ENCODE measurements at places on chromosomes 7 and 10.

GRCh38 chr10:44395396-44395795 lies 10.5 kb upstream of the CXCL12 start:
- DNase-seq: no peak

DNA sequence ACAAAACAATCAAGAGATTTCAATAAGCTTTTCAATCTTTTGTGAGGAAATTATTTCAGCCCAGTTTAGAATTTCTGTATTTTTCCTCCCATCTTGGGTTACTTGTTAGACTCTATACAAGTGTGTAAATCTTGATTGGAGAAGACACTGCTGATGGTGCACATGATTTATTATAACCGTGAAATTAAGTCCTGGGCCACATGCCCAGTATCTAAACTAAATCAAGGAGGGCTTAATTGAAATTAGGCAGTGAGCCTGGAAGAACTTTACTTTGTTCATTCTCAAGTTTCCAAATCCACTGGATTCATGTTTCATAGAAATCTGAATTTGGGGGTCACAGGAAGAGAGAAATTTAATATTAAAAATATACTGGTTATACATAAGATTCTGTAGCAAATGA lies 44.5 kb downstream of the CSTF2T start:
- DNase-seq: no peak

- DNase-seq: no peak
Measured at GRCh38 chr10:28593811-28594210, 60.9 kb downstream of the WAC start.

DNA sequence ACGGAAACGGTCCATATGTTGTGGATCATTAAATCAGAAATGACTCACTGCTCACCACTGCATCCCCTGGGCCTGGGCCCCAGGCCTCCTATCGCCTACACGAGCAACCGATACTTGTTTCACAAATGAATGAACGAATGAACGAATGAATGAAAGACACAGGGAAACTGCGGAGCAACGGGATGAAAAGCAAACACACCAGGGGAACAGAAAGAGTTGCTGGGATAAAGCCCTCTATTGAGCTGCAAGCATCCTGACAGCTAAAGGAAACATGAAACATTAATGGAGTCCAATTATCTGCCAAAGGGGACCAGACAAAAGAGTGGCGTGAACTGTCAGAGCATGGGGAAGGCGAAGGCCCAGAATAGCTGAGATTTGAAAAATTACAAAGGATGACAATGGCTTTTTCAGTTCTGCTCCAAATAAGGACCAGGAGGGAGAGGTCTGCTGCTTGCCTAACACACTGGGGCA lies 92.1 kb downstream of the GRB10 start:
- DNase-seq: no peak

- no peak for DNase-seq
Measured at GRCh38 chr10:103701380-103702222, 153.8 kb downstream of the SH3PXD2A start.

DNA sequence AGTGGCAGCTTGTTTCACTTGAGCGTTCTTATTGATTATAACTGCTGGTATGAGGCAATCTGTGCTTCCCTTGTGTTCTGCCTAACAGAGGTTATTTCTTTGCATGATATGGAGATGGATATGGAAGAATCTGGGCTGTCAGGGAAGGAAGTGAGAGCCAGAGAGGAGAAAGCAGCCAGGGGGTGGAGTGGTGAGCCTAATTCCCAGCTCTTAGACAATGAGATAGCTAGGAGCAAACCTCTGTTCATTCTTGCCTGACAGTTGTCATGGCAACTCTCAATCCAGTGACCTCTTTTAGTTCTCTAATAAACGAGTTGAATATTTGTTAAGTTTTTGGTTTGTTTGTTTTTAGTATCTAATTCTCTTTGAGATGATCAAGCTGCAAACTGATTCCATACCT lies 214.3 kb downstream of the NRG3 start:
- no peak for DNase-seq

DNA sequence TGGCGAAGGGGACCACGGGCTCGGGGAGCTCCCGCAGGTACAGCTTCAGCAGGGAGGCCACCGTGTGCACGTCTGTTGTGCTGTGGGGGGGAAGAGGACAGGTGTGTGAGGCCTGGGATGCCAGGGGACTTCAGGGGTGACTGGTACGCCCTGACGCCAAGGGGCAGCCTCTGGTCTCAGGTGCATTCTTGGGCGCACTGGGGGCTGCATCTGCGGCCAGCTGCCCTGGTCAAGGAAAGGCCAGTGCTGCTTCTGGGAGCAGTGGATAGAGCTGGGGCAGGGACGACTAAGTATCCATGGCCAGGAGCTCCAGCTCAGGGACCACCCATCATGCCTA lies 148.5 kb downstream of the MAPK8 start:
- no peak for DNase-seq

GRCh38 chr7:53656881-53657280 lies 621.4 kb downstream of the POM121L12 start:
- DNase-seq: no peak

GRCh38 chr10:114313139-114313538 lies 74.1 kb downstream of the VWA2 start:
- DNase-seq: no peak

DNA sequence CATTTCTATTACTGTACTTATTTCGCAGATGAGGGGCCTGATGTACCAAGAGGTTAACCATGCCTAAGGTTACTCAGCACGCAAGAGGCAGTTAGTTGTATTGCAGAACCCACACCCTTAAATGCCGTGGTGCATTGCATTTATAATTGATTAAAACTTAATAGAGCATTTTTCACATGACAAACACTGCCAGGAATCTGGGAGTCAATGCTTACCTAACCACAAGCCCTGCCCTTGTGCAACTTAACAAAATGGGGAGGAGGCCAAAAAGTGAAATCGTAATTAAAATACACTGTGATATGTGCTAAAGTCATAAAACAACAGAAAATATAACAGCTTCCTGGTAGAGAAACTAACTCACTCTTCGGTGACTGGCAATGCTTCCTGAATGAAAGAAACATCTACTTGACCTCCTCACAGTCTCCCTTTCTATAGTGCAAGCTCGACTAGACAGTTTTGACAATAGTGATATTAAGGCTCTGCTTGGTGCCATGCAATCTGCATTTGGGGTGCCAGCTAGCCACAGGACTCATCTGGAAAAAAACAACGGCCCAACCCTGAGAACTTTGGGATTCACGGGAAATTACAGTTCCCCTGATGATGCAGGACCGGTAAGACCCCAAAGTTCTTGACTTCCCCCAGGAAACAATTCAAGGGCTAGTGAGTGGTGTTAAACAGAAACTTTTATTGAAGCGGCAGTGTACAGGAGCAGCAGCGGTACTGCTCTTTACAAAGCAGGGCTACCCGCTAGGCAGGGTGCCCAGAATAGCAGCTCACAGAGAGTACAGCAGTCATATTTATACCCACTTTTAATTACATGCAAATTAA lies 612.4 kb downstream of the TNS3 start:
- DNase-seq: no peak

- no peak for DNase-seq
Measured at GRCh38 chr7:69597278-69598076, 798 bp upstream of the AUTS2 start.

- peak; percentile 14 for DNase-seq
Measured at GRCh38 chr10:102752934-102753664, 9.4 kb downstream of the WBP1L start.

- no peak for DNase-seq
Measured at GRCh38 chr7:139557857-139558581, 34.5 kb downstream of the CLEC2L start.

DNA sequence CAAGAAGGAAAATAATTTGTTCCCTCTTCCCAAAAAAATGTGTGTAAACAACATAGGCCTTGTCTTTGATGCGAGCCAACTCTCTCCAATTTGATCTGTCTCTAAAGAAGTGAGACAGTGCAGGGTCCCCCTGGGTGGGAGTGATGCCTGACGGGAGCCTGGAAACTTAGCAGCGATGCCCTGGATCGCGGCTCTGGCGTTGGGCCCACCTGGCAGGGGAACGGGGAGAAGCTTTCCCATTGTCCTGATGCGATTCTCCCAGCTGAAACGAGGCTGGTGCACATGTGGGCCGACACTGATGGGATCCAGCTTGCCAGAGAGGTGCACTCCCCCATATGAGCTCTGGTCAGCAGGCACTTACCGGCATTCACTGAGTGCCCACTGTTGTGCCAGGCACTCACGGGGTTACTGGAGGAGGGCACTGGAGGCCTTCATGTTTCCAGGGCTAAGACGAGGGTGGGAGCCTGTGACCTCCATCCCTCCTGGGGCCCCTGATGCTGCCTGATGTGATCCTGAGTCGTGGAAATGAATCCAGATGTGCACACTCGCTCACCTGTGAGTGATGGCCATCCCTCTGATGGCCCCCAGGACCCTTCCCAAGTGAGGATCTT lies 132.8 kb downstream of the PTPN20 start:
- no peak for DNase-seq

DNA sequence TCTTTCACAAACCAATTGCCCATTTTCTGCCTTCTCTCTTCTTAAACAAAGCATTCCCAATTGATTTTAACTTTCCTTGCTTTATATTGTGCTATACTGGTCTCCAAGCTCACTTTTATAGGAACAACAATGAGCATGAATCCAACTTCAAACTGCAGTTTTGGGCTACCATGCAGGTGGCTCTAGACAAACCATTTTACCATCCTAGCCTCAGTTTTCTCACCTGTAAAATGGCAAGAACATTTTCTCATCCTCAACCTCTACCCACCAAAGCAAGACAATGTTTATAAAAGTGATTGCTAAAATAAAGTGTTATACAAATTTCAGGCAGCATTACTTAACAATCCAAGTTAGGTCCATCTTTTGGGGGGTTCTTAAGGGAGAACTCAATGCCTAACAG lies 66.8 kb upstream of the ASAH2 start:
- DNase-seq: no peak

GRCh38 chr10:73791871-73792400 lies 6.5 kb downstream of the ZSWIM8 start:
- DNase-seq: no peak

GRCh38 chr10:44854693-44855350 lies 56.3 kb upstream of the TMEM72 start:
- no peak for DNase-seq

DNA sequence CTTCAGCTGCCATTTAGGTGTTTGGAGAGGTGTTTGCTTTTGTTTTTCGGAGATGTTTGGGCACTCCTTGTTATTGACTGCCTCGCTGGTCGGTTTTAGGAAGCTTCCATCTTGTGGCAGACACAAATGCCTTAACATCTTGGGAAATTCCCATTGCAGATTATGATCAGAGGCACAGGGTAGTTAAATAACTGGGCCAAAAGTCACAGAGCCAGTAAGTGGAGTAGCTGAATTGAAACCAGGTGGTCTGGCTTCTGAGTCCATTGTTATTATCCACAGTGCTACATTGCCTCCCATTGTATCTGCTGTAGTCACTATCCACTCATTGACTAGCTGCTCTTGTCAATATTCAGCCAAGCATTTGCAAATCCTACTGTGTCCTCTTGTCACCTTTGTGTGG lies 138.2 kb upstream of the PLPP4 start:
- DNase-seq: no peak

DNA sequence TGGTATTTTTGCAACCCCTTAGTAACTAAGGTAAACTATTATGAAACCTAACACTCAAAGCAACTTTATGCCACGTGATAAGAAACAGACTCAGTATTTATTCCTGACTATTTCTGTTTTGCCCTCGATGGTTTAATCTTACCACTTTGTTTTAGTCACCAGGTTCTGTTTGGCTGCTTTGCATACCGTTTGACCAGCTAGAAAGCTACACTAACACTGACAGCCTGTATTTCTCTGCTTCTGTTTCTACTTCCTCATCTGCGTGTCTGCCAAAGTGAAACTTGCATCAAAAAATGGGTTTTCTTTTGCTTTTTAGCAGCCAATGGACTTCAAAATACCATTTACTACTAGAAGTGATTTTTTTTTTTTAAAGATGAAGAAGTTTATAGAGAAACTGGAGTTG lies 802.5 kb downstream of the GRM8 start:
- DNase-seq: no peak

DNA sequence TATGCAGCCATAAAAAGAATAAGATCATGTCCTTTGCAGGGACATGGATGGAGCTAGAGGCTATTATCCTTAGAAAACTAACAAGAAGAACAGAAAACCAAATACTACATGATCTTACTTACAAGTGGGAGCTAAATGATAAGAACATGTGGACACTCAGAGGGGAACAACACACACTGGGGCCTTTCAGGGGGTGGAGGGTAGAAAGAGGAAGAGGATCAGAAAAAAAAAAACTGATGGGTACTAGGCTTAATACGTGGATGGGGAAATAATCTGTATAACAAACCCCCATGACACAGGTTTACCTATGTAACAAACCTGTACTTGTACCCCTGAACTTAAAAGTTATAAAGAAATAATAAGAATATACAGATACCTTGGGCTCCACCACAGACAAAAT lies 514.2 kb downstream of the ARL4A start:
- DNase-seq: no peak

DNA sequence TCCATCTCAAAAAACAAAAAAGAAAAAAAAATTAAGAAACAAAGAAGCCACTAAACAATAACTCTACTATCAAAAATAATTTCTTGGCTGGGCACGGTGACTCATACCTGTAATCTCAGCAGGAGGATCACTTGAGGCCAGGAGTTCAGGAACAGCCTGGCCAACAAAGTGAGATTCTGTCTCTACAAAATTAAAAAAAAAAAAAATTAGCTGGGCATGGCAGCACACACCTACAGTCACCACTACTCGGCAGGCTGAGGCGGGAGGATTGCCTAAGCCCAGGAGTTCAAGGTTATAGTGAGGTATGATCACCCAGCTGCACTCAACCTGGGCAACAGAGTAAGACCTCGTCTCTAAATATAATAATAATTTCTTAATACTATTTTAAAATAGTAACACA lies 69.0 kb downstream of the PARD3 start:
- no peak for DNase-seq

GRCh38 chr7:100665168-100665726 lies 8.3 kb upstream of the GNB2 start:
- DNase-seq: no peak

DNA sequence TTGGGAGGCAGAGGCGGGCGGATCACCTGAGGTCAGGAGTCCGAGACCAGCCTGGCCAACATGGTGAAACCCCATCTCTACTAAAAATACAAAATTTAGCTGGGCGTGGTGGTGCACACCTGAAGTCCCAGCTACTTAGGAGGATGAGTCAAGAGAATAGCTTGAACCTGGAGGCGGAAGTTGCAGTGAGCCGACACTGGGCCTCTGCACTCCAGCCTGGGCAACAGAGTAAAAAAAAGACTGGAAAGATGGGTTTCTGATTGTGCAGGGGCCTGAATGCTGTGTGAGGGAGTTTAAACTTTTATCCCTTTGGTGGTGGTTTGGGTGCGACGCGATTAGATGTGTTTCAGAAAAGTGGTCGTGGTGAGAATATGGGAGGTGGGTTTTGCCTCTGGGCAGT lies 1.8 kb downstream of the CHST12 start:
- no peak for DNase-seq
